ENCODE measurements at places on chromosomes 1 and 21. TPM values are rescaled to one million over a fixed set of nuclear protein-coding genes. Genes with fewer than 3 reads are reported as not detected.

DNA sequence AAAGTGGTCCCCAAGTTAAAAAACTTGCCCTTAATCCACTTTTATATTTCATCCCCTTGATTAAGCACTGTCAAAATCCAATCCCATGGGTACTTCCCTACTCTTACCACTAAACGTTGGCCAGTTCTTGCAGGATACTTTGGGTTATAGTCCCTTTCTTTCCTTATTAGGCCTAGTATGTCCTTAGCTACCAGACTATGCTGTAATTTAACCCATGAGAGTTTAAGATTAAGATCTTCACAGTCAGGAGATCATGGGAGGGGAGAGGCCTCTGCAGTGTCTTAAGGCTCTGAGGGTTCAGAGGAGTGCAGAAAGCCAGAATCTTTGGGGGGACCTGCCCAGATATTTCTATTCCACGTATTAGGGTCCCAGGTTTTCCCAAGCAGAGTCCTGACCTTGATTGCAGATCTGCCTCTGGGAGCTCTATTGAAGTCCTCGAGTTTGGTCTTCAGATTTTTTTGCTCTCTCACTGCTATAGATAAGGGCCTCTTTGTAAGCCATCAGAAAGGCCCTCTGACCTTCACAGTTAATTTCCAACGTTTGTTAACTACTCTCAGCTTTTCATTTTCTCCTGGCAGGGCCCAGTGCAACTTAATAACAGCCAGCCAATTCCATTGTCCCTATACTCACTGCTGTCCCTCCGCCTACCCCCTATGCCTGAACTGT, 9.0 kb upstream of the CGN start:
- no peaks in the 10 kb centered on the region for H3K36me3 ChIP-seq
- DNase-seq, result no peak
- no peak overlapping the region for H3K4me3 ChIP-seq
- no peaks in the 10 kb centered on the region for H3K27me3 ChIP-seq
- H3K27ac ChIP-seq, result peak overlapping the region; percentile 2

GRCh38 chr1:26787381-26787705, 407 bp upstream of the PIGV start:
- no peak overlapping the region for H3K4me3 ChIP-seq
- peak overlapping the region; percentile 97 for H3K27ac ChIP-seq
- DNase-seq, result no peak
- peaks cover 41% of the 10 kb centered on the region for H3K4me1 ChIP-seq

The REN gene
- total RNA-seq, result not detected

The S100A9 gene
- 86.7 TPM for total RNA-seq

The XCL2 gene
- not detected for total RNA-seq

GRCh38 chr21:44686843-44687561, 5.0 kb upstream of the KRTAP12-1 start:
- H3K36me3 ChIP-seq, result no peaks in the 10 kb centered on the region
- DNase-seq, result peak; percentile 9
- no peak overlapping the region for H3K4me3 ChIP-seq
- no peak overlapping the region for H3K27ac ChIP-seq

The CYP2J2 gene
- total RNA-seq, result 0.97 TPM

Data from adrenal gland (tissue), 19 donors.